NAMALWA (cell line): ENCODE measurements at places on chromosomes 11 and 22.
A peak's percentile ranks its signal among the peaks of the same experiment; 100 is the strongest.

- no peak for DNase-seq
These were observed 28.8 kb upstream of the AMOTL1 start for GRCh38 chr11:94739331-94739730.

GRCh38 chr22:24430431-24431308, 3.3 kb downstream of the ADORA2A start:
- no peak for DNase-seq

DNA sequence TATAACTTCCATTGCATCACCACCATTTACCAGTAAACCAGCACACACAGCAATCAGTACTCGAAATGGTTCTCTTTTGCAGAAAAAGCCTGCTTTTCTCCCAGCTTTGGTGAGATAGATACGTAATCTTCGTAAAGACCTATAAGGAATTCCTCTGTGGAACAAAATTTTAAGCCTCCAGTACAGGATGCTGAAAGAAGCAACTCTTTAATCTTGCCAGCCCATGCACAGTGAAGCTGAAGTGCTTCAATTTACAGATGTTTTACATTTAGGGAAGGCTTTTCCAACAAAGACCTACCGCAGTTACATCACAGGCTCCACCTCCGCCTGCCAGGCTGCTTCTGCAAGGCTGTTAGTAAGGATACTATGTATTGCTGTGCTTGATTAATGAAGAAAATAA, 1.9 kb downstream of the ELMOD1 start:
- DNase-seq: no peak

- no peak for DNase-seq
These were observed 15.8 kb downstream of the VPS37C start for GRCh38 chr11:61145228-61146005.

GRCh38 chr11:78961247-78961646, 386.6 kb upstream of the NARS2 start:
- no peak for DNase-seq

DNA sequence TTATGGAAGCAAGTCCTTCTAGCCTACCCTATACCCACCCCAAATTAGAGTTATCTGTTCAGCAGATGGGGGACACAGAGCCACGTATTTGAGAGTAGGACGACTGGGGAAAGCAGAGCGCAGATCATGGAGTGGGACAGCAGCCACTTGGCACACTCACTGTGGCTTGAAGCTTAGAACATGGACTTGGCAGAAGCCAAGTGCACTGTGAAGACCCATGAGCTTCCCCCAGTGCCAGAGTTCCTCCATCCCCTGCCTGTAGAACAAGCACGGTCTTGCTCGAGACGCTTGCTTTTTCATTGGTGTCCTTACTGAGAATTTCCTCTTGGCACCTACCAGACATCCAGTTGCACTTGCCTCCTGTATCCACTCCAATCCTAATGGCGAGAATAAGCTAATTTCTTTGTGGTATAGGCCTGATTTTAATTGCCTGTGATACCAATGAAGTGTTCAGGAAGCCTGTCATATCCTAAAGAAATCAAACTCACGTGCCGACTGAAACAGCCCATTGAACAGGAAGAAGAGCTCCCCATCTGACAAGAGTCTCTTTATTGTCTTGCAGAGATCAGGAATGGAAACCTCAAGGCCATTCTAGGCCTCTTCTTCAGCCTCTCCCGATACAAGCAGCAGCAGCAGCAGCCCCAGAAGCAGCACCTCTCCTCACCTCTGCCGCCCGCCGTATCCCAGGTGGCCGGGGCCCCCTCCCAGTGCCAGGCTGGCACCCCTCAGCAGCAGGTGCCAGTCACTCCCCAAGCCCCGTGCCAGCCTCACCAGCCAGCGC, 166.9 kb downstream of the NAV2 start:
- DNase-seq: no peak

- no peak for DNase-seq
These were observed 13.9 kb downstream of the ZBED4 start for GRCh38 chr22:49867303-49868265.

DNA sequence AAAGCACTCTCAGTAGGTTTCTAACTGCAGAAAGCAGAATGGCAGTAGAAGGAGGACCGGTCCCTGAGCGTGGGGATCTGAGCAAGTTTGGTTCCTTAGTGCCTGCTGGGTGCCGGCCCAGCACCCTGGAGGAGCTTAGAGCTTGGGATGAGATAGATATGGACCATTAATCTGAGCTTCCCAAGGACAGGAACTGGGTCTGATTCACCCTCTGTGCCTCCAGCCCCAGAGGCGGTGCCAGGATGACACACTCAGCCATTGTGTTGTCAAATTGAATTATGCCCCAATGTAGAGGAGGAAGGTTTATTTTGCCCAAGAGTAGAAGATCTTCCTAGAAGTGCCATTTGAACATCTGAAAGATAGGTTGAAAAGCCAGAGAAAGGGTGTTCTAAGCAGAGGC, 4.3 kb downstream of the ZC3H7B start:
- no peak for DNase-seq

- DNase-seq: peak; percentile 89
These were observed at the start of gene SLC25A22 for GRCh38 chr11:798093-798713. SLC25A22 (minus strand) TSS chr11:798281; CDS start chr11:795006, 3,275 bp downstream.

GRCh38 chr11:43758927-43759326, 78.4 kb downstream of the HSD17B12 start:
- DNase-seq: no peak

- no peak for DNase-seq
These were observed 187.0 kb downstream of the DSCAML1 start for GRCh38 chr11:117610045-117610444.

DNA sequence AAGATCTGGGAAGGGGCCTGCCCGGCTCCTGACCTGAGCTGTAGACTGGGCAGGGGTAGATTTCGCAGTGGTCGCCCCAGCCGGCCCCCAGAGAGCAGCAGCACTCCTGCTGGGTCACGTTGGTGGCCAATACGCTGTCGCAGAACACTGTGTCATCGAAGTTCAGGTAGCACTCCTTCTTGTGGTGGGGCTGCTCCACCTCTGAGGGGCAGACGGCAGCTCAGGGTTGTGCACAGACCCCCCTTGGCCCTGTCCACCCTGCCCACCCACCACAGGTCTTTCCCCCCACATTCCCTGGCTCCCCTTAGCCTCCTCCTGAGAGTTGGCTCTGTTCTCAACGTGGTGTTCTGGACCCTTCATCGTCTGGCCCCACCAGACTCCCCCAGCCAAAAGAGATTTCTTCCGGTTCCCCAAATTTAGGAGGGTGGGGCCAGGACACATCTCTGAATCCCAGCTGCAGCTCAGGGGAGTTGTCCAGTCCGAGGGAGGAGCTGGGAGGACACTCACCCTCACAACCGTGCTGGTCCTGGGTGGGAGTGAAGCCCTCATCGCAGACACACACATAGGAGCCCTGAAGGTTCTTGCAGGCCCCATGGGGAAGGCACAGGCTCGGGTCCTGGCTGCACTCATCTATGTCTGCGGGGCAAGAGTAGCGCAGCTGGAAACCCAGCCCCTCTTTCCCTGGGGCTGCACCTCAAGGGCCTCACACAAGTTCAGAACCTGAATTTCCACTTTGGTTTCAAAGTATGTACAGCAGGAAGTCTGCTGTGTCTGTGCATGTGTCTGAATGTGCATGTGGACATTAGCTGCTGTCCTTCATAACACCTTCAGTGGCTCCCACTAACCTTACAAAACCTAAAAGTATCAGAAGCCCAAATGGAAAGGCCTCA, 16.5 kb downstream of the SCYL1 start:
- no peak for DNase-seq

DNA sequence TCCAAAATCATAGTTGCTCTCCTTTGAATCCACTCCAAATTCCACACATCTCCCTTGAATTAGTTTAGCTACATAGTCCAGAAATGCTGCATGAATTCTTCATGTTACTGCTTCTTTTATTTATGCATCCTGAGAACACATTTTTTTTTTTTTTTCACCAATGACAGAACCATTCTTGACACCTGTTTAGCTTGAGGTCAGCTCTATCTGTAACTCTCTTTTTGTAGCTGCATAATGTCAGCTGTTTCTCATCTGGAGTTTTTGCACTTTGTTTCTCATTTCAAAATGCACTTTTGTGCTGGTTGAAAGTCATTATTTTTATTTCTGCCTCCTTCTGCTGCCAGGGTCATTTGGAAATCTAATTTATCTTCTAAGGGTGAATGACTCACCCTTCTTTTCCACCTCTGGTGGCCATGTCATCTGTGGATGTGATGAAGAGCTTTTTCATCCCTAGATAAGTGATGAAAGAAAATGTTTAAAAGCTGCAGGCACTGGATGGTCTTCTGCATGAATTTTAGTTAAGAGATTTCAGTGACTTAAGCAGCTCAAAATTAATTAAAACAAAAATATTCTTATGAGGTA, 93.7 kb downstream of the JRKL start:
- no peak for DNase-seq

DNA sequence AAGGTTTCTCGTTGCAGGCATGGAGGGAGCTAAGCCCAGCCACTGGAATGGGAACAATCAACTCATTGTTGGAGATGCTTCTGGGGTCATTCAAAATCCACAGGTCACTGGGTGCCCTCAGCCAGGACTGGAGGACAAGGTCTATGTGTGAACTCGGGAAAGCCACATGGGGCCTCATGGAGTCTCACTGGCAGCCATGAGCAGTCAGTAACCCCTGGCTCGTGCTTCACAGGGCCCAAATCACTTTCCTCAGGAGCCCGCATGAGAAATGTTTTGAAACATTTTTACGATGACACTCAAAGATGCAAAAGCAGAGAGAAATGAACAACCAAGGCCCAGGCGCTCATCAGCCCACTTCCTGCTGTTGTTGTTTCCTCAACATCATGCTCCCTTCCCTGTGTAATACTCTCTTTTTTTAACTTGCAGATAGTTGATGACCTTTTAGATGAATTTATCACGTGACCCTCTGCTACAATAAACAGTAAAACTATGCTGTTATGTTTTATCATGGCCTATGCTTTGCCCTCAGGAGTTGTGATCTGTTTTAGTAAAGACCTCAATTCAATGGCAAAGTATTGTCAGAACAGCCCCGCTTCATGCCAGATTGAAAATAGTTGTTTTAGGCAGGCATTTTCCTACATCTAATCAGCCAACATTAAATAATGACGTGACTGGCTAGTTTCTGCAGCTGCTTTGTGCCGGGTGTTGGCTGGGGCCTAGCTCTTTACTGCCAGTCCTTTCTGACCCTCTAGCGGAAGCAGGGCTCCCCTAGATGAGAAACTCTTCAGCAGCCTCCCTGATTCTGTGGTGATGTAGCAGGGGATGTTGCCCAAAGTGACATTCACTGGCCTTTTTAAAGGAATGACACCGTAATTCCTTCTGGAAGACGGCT, 39.7 kb downstream of the ADAMTS15 start:
- no peak for DNase-seq

DNA sequence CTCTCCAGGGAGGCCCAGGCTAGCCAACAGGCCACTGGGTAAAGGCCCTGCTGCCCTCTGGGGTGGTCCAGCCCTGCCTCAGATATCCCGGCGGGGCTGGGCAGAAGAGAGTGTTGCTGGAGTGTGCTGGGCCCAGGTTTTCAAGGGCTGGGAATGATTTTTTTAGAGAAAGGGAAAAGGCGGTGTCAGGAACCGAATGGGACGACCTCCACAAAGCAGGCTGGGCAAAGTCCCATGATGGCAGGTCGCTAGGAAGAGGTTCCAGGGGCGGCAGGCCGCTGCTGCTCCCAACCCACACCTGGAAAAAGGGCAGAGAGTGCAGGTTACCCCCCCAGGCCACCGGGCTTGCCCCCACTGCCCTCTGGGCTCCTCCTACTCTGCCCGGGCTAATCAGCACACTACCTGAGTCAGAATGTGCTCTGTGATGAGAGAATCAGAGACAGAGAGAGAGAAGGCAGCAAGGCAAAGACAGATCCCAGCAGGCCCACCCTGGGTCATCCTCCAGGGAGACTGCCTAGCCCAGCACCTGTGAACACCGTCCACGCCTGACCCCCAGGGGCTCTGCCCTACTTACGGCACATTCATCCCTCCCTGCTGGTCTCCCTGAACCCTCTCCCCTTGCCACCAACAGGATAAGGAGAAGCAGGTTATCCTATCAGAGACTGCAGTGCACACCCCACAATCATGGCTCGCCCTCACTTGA, 4.6 kb downstream of the PATZ1 start:
- DNase-seq: no peak

DNA sequence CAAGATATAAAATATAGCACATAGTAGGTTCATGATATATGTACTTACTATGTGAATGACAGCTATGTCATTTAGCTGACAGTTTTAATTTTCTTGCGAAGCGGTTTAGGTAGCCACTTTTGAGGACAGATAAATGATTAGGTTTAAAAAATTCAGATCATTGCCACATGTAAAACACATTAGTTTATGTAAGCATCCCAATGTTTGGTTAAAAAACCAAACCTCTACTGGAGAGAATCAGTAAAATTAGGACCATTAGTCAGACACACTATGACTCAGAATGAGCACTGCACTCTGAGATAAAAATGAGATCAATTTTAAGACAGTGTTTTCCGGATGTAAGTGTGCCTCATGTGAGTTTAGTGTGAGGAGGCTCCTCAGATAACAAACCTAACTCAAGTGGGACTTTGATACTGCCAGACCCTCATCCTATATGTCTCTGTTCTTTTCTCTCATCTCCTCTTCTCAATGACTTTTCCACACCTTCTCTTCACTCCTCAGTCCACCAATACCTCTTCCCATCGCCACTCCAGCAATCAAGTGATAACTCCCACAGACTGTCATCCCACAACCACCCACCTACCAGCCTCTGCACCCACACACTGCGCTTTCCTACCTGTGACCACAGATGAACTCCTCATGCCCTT, 6.8 kb upstream of the OR2AT4 start:
- DNase-seq: no peak

DNA sequence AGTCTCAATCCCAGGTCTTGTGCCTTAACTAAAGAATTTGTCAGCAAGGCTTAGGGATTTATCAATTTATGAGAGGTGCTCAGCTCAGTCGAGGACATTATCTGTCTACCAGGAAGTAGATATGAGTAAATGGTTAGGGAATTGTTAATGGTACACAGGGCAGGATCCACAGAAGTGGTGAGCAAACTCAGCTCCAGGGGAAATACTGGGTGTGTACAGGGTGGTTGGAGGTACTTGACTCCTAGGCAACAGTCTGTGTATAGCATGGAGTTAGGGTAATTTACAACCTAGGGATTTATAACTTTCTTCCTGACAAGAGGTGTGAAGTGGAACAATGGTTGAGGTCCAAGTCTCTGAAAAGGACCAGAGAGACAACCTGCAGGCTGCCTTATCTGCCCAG, 123.4 kb upstream of the OR9Q1 start:
- no peak for DNase-seq

- DNase-seq: no peak
These were observed 8.1 kb downstream of the ATG13 start for GRCh38 chr11:46625406-46625805.

DNA sequence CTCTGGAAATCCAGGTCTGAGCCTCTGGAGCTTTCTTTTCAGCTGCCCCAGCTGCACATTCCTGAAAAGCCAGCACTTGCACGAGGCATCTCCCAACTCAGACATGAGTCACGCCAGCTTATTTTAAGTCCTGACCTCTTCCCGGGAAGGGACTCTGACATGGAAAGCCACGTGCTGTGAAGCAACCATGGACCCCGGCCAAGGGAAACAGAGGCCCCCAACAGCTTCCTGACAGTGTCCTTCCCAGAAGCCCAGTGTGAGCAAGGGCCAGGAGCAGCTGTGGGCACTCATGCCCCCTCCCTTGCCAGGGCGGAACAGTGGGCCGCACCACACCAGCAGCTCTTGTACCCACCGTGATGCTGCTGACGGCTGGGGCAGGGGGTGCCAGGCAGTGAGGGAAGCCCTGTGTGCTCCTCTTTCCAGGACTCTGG, 118.8 kb upstream of the CADM1 start:
- no peak for DNase-seq

- no peak for DNase-seq
These were observed 344.9 kb downstream of the SOX6 start for GRCh38 chr11:16011396-16011795.
